ENCODE measurements at places on chromosomes 3 and 15.
A peak's percentile ranks its signal among the peaks of the same experiment; 100 is the strongest.

GRCh38 chr3:159586571-159587202 is 401.9 kb upstream of the IL12A start:
- DNase-seq, result no peak

DNA sequence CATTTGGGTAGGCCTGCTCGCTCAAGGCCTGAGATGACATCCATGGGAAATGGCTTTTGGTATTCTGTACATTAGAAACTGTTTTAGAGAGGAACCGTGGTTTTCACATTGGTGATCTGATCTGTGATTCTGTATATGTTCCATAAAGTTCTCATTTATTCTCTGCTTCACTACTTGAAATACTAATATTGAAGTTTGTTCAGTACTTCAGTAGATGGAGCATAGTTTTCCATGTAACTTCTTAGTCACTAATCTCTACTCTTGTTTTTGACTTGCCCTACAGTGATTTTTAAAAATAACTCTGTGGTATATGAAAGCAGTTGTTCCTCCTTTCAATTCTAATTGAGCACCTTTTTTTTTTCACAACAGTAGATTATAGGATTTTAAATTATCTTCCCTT is 66.5 kb downstream of the MBNL1 start:
- no peak for DNase-seq

GRCh38 chr15:71791975-71792374 is 18.4 kb upstream of the NR2E3 start:
- DNase-seq, result no peak

DNA sequence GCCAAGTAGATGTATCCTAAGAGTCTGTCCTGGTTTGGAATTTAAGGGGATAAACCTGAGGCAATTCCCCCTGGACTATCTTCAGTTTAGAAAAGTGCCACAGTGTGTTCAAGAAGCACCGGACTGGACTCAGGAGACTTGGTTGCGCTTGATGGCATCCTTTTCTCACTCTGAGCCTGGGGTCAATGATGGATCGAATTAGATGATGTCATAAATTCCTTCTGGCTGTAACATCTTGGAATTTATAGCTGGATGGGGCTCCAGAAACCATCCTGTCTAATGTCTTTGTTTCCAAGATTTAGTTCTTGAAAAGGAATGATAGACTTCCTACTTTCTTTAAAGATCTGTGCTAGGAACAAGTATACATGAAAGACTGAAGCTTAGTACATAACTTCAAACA is 280.6 kb downstream of the LPP start:
- DNase-seq, result no peak

DNA sequence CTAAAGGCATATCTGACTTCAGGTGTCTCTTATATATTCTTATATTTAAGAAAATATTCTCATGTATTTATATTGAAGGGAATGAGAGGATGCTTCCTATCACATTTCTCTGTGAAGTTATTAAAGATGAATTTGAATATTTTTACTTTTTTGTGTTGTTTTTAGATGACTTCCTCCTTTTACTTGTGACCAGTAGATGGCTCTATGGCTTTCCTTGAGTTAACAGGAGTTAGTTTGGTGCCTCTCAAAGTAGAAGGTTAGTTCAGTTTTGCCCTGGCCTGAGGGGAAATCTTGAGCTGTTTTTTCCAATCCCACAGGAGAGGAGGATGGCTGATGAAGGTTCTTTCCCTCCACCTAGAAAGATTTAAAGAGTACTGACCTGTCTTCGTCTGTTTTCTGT is 80.7 kb downstream of the SQOR start:
- no peak for DNase-seq

GRCh38 chr3:102714567-102714966 is 279.8 kb downstream of the ZPLD1 start:
- no peak for DNase-seq

DNA sequence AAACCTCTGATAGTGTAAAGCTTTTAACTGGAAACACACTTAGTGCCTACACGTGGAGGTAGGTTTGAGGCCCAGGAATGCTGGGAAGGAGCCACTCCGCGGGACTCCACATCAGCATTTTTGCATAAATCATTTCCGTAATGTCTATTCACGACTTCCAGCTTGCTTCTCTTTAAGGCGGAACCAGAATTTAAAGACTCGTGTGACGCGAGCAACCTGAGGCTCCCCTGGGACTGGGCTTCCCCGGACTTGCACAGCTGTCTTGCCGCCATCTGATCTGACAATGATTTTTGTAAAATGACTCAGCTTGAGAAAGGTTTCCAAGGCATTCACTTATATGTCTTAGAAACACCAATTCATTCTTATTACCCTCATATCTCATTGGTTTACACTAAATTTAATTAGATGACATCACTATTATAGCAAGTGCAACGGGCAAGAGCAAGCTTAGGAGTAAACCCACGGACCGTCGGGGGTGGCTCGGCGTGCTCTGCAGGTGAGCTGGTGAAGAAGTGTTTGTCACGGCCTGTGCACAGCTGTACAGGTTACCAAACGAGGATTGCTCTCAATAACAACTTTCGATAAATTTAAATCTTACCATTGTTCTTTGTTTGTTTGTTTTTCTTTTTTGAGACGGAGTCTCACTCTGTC is 95.2 kb downstream of the CHSY1 start:
- DNase-seq, result peak; percentile 72

- no peak for DNase-seq
These were observed 13.0 kb downstream of the C3orf18 start for GRCh38 chr3:50554553-50554952.

GRCh38 chr15:73165844-73166243 is 113.6 kb downstream of the NEO1 start:
- no peak for DNase-seq

- no peak for DNase-seq
These were observed 14.4 kb upstream of the SLC30A4 start for GRCh38 chr15:45536934-45537333.

DNA sequence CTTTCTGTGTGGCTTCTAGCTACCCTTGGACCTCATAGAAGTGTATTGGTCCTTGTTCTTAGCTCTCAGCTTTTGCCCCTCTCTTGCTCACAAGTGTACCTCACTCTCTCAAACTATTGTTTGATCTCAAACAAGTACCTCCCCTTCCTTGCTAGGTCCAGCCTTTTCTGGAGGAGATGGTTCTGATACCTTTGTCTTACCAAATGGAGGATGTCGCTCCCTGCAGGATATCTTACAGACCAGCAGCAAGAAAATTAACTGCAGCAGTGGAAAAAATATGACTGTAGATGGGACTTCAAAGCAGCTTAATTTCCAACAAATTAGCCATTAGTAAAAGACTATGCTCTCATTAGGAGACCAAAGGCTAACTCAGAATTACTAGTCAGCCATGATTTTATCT is 388.1 kb upstream of the ROBO2 start:
- no peak for DNase-seq

DNA sequence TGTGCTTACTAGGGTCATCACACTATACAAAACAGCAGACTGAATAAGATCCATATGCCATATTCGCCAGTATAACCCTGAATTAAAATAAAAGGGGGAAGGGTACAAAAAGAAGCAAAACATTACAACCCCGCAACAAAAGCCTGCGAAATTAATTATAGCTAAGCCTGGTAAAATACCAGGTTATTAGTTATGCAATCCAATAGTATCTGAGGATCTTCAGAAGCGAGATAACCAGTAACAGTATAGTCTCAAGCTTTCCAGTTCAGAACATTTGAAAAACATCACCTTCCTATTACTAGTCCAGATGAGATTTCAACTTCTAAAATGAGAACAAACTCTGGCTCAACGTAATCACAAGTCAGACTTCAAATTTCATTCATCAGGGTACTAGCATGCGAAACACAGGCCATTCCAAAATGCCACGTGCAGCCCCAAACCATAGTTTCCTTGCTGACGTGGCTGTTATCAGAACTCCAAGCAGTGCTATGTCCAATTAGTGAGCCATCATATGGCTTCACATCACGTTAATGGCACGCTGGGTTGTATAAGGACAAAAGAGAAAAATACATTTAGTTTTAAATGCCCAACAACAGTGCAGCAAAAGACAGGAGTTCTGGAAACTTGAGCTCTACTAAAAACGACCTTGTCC is 1.1 kb downstream of the SSR3 start:
- no peak for DNase-seq

- no peak for DNase-seq
These were observed 363.6 kb downstream of the RORA start for GRCh38 chr15:60865507-60865906.

DNA sequence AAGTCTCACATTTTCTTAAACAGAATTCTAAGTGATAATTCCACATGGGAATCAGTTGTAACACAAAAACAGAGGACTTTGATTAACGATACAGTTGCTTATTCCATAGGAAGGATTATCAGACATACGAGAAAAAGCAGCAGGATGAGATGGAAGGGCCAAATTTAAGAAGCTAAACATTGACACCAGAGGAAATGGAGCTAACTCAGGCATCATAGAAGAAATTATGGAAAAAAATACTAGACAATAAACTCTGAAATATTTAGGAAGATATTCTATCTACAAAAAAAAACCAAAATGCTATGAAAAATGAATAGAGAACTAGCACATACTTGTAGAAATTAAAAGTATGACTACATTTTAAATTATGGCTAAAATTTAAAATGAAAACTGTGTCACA is 776.1 kb downstream of the ROBO1 start:
- no peak for DNase-seq

- DNase-seq, result no peak
These were observed 51.5 kb downstream of the GMNC start for GRCh38 chr3:190810957-190811356.

GRCh38 chr3:100560426-100560825 is 49.0 kb upstream of the ADGRG7 start:
- no peak for DNase-seq

- DNase-seq, result no peak
These were observed 340.7 kb upstream of the C2CD4B start for GRCh38 chr15:62505762-62506161.

GRCh38 chr3:143548861-143549497 is 299.3 kb downstream of the SLC9A9 start:
- no peak for DNase-seq

GRCh38 chr3:73786321-73786807 is 161.6 kb upstream of the PDZRN3 start:
- no peak for DNase-seq

DNA sequence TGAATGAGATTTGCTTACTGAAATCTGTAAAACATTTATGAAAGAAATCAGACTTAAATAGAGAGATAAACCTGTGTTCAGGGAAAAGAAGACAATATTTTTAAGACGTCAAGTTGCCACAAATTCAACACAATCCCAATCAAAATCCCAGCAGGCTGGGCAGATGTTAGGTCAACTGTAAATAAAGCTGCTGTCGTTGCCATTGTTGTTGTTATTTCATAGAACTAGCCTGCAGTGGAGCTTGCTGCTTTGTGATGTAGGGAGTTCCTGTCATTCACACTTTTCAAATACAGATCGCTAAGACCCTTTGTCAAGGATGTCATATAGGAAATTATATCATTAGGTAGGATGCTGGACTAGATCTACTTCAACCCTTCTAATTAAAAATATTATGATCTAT is 123.1 kb downstream of the NEO1 start:
- no peak for DNase-seq

DNA sequence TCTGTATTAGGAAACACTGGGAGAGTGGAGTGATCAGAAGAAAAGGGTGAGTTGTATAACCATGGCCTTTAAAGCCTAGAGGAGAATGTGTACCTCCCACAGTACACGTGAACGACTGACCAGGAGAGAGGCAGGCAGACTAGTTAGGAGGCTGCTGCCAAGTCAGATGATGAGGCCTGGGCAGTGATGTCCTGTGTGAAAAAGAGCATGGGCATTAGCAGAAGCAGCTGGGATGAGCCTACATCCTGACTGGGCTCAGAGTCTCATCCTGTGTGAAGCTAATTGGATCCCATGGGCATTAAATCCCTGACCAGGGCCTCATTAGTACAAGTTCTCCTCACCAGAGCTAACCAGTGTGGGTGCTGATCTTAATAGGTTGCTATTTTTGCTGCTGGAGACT is 89.1 kb upstream of the SLC2A2 start:
- no peak for DNase-seq

GRCh38 chr15:42385980-42386700 is 26.8 kb downstream of the CAPN3 start:
- DNase-seq, result no peak

DNA sequence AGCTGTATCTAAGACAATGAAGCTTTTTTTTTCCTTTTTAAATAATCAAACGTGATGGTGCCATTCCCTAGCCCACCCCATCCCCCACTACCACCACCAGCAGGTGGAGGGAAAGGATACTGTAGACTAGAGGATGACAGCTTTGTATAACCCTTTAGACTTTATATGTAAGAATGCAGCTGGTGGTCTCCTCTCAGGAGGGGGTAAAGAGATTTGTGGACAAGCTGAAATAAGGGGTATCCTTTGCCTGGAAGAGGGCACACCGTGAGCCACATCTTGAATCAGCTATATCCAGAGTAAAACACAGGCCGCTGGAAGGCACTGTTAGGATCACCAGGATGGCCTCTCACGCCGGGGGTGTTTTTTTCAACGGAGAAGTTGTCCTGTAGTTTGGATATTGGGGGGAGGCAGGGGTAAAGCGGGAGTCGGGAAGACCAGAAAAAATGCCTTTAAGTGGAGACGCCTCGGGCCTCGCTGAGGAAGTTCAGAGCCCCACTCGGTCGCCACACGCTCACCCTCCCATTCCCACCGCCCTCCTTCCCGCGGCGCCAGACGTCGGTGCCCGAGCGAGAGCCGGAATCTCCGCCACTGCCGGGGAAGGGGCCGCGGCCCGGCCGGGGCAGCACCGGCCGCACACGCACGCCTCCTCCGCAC is 986 bp downstream of the KPNA4 start:
- no peak for DNase-seq

DNA sequence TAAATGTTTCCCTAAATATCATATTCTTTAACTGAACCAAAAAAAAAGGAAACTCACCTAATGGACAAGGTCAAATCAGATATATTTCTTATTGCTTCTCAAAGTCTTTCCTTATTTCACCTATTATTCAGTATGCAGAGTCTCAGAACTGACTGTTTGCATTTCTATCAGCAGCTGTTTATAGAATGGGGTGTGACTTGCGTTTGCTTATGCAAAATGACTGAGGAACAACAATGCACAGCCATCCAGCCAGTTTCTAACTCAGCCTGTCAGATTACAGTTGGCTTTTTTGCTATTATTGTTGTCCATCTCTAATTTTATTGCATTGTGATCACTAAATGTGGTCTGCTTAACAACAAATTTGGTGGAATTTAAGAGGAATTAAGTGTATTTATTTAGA is 40.7 kb downstream of the RAB27A start:
- DNase-seq, result no peak

DNA sequence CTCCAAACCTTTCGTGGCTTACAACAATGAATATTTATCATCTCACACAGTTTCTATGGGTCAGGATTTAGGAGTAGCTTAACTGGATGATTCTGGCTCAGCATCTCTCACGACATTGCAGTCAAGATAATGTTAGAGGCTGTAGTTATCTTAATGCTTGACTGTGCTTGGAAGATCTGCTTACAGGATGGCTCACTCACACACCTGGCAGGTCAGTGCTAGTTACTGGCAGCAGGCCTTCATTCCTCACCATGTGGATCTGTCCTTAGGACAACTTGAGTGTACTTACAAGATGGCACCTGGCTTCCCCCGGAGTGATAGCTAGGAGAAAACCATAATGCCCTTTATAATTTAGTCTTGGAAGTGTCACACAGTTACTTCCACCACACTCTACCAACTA is 32.8 kb upstream of the OXTR start:
- no peak for DNase-seq

GRCh38 chr3:121529308-121529707 is 16.5 kb downstream of the POLQ start:
- no peak for DNase-seq

Data from GM12891 (cell line).